Fibroblast of mammary gland (primary cell): ENCODE measurements at places on chromosomes 6 and 20.

DNA sequence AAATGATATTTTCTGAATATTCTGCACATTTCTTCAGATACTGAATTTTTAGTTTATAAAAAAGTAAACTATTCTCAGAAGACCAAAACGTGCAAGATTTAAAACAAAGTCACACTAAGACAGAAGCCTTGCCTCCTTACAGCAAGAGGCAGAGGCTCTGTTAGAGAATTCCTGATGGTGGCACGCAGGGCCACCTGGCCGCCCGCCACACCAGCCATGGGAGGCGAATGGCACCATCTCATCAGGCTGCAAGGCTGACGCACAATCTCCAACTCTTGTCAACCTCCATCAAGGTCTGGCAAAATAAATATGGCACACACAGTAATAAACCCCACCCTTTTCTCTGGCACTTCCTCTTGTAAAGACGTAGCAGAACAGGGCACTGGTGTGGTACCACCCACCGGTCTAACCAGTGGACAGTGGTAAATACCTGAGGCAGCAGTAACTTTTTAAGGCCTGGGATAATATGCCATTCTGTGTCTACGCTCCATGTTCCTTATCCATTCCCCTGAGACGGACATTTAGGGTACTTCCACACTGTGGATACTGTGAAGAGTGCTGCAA, 111.4 kb downstream of the WDR27 start:
- no peak for DNase-seq

- DNase-seq: no peak
Measured at GRCh38 chr6:2737885-2738284, 12.8 kb downstream of the MYLK4 start.

DNA sequence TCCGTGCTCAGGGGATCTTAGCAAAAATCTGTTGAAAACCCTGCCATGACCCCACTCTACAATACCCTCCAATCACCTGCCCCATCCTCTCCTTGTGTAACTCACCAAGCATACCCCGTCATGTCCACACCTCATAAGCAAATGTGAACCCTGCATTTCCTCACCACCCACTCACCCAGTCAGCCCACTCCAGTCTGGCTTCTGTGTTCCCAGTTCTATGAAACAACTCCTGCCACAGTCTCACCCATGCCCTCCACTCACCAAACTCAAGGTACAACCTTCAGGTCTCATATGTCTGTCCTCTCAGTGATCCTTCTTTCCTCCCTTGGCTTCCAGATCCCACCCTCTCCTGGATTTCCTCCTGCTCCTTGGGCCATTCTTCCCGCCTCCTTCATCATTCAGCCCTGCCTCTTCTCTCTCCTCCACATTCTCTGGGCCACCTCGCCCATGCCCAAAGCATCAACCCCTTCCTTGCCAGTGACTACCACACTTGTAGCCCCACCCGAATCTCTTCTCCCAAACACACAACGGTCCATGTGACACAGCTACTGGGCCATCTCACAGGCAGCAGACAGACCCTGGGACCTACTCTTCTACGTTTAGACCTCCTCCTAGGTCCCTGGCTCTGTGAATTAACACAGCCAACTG, 8.8 kb downstream of the DDRGK1 start:
- no peak for DNase-seq

DNA sequence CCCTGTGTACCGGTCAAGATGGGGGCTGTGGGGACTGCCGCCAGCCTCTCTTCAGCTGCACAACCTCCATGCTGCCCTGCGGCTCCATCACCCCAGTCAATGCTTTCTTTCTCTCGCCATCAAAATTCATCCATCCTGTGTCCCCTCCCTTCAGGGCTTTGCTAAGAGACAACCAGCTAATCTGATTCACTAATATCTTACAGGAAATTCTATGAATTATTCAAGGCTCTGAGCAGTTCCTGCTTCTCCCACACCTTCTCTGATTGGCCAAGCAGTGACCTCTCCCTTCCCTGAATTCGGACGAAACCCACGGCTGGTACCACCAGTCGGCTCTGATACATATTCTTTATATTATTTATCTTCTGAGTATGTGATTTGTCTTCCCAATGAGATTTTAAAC, 13.8 kb downstream of the ITPR3 start:
- no peak for DNase-seq

DNA sequence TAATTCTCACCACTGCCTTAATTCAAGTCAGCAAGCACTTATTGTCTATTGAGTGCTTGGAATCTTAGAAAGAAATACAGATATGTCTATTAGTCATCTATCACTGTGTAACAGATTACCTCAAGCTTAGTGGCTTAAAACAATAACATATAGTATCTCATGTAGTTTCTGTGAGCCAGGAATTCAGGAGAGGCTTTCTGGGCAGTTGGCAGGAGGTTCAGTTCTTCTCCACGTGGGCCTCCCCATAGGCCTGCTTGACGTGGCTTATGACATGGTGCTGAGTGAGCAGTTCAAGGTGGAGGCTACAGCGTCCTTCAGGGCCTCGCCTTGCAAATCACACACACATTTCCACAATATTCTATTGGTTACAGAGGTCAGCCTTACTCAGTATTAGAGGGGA, 69.7 kb downstream of the DTD1 start:
- DNase-seq: peak; percentile 86

- DNase-seq: peak; percentile 60
Measured at GRCh38 chr6:170279977-170280688, 10.7 kb downstream of the DLL1 start.

- no peak for DNase-seq
Measured at GRCh38 chr6:74657931-74658330, 547.9 kb downstream of the COL12A1 start.

- peak; percentile 100 for DNase-seq
Measured at GRCh38 chr6:16338577-16339264, 100.3 kb downstream of the GMPR start.

GRCh38 chr6:163099621-163100171, 314.8 kb upstream of the QKI start:
- no peak for DNase-seq

GRCh38 chr6:31548544-31548873, 1.1 kb downstream of the NFKBIL1 start:
- no peak for DNase-seq

GRCh38 chr6:29796026-29796425, 31.6 kb upstream of the HLA-G start:
- no peak for DNase-seq

DNA sequence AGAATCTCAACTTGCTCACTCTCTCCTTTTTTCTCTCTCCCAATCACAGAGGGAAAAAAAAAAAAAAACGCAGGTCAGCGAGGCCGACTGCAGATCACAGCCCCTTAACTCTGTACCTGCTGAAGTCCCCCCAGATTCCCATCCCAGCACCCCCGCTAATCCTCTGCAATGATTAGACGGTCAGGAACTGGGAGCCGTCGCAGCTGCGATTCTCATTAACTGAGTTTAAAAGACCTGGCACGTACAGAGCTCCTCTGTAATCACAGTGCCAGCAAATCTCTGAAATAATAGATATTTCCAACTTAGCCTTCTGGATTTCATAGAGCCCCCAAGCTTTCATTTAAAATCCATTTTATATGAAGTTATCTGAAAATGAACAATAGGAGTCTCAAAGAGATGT, 84.4 kb downstream of the ANKRD60 start:
- no peak for DNase-seq

GRCh38 chr6:27230758-27231111, 16.8 kb upstream of the PRSS16 start:
- no peak for DNase-seq

DNA sequence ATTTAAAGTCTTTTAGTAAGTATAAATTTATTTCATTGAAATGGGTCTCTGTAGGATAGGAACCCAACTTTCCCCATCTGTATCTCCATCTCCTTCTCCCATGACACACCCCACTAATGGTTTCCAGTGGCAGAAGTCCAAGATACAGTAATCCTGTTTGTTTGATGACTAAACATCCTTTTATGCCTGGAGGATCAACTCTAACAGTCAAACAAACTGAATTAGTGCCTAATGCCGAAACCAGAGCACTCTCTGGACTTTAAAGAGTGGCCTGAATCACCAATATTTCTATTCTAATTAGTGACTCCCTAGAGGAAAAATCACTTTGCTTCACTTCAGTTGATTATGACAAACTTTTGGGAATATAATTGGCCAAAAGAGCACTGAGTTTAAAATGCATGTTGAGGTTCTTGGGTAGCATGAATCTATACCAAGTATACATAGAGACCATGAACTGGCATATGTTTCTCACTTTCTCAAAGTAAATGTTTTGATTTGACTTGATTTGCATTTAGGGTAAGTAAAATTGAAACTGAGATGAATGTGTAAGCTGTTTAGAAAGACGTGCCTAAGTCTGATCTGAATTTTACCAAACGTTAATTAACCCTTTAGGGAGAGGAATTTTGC, 776.4 kb upstream of the NRSN1 start:
- DNase-seq: peak; percentile 93

DNA sequence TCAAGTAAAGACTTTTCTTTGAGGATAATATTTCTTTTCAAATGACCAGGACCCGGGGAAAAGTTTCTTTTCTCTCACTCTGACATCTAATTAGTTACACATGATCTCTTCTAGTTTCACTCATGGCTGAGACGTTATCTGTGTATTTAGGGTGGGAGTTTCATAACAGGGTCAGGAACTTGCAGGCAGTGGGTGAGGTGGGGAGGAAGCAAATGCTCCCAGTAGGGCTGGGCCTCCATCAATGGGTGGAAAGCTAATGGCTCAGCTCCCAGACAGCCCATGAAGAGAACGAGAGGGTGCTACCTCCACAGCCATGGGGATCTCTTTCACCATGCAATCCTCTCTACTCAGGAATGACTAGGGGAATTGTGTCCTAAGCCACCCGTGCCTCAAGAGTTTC, 119.3 kb downstream of the F13A1 start:
- DNase-seq: no peak

GRCh38 chr6:168045706-168046620, 33.0 kb downstream of the FRMD1 start:
- no peak for DNase-seq

DNA sequence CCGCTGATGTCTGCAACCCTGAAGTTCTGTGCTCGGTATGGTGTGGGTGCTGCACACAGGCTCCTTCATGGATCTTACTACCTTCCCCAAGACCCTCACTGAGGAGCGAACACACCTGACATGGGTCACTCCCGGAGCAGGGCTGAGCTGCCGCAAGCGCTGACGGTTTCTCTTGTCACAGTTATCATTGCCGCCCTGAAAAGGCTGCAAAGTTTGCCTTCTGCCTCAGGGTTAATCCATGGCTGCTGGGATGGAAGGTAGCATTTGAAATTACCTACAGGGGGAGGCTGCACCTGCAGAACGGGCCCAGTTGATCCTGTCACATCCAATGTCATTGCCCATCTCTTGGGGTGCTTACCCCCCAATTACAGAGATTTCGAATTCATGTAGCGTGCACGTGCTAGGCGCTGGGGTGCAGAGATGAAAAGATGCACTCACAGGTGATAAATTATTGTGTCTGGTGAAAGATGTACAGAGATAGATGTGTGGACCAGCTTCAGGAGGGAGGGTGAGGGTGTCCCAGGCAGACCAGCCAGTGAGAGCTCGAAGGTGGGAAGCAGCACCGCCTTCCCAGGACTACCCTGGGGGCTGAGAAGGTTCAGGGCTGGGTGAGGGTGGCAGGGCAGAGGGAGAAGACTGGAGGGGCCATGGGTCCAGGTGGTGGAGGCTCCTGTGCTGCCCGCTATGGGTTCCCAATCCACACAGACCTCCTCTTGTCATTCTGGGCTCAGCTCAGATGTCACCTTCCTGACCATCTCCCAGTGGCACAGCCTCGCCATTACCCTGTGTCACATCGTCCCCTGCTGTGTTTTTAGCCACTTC, 120.1 kb downstream of the SYCP2 start:
- DNase-seq: no peak

DNA sequence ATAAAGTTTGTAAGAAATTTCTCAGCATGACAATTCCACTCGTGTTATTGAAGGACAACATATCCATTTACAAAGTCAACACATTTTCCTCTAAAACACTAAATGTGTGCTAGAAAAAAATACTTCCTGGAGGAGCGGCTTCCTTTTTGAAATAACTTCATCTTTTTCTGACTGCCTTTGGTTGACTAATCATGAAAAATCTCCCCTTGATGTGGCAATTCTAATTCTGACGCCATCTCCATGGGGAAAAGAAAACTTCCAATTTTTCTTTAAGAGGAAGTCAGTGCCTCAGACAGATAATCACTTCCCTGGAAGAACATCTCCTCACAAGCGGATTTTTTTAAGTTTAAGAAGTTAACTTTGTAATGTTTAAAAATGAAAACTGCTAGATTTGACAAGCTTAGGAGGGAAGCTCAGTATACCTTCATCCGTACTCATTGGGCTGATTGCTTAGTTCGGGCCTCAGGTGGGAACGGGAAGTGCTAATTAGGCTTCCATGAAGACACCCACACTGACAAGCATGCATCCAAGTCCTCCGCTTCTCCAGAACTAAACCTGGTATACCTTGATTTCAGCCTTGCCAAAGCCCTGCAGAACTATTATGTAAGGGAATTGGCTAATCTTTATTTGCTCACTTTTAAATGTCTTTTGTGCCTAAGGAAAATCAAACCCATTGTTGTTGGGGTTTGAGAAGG, 35.1 kb upstream of the DUSP22 start:
- peak; percentile 71 for DNase-seq

DNA sequence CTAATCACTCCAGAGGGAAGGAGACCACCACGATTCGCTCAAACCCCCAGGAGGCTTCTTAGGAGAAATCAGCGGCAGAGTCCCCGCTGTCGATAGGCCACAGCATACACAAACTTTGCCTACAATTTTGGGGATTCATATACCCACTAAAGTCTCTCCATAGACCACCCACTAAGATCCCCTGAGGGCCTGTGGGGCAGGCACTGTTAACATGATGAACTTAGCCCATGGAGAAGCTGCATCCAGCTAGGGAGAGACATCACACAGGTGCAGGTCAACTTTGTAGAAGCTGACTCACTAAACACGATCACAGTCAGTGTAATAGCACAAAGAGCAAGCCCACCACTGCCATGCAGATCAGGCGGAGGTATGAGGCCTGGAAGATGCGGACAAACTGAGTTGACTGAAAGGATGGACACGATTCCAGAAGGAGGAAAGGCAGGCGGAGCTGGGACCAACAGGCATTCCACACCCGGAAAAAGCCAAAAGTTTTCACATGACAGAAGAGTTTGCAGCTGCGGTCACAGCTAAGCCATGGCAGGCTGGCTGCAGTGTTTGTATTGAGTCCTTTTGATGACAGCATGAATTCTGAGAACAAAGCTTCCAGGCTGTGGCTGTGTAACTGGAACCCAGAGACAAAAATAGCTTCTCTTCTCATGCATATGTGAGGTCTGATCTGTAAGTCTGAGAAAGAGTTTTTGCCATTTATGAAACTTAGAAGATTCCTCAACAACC, 75.7 kb upstream of the QKI start:
- DNase-seq: no peak
